Epithelial cell of prostate (primary cell): ENCODE measurements at places on chromosomes 2 and 18.

DNA sequence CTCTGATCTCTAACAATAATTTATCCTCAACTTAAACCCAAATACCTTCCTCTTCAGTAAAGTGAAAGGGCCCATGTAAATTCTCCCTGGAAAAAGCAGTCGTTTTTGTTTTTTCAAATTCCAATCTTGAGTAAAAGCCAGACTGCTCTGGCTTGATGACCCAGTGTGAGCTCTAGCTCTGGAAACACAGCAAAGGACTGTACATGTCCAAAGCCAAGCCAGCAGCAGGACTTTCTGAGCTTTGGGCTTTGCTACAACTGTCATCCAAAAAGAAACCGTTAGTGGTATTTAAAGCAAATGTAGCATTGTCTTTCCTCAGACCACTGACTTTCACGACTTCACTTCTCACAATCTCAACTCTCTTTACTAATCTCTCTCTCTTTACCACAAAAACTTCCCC, 25.4 kb downstream of the SH3YL1 start:
- DNase-seq: no peak

DNA sequence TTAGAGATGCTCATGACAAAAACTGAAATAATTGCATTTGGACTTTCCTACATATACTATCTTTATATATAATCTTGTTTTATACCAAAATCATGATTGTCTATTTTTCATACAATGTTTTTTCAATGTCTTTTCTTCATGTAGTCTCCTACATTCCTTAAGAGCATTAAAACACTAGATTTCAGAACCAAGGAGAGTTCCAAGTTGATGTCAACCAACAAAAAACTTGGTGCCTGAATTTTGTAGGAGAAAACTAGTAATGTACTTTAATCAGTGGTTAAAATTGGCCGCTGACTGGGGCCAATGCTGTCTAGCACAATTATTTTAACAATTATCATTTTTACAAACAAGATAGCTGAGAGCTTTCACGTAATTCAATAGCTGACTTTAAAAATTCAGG, 678.8 kb downstream of the DCC start:
- DNase-seq: no peak

GRCh38 chr18:24248359-24248758, 109.5 kb downstream of the CABYR start:
- no peak for DNase-seq

- no peak for DNase-seq
Observed at GRCh38 chr2:238173692-238174091, 14.9 kb downstream of the ERFE start.

- no peak for DNase-seq
Observed at GRCh38 chr2:50955081-50955480, 76.9 kb downstream of the NRXN1 start.

DNA sequence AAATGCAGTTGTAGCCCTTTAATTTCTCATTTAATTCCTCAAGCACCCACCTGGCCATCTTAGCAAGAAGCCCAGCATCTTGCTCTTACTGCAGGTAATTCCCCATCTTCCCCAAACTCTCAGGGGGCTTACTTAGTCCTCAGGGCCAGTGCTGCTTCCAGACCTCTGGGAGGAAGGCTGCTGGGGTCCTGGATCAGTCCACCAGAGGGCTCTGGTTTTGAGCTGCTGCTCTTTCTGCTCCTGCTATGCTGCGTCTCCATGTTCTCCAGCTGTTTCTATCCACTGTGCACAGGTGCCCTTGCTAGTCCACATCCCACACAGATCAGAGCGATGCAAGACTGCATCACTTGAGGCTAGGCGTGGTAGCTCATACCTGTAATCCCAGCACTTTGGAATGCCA, 34.5 kb upstream of the TMEM87B start:
- DNase-seq: no peak

DNA sequence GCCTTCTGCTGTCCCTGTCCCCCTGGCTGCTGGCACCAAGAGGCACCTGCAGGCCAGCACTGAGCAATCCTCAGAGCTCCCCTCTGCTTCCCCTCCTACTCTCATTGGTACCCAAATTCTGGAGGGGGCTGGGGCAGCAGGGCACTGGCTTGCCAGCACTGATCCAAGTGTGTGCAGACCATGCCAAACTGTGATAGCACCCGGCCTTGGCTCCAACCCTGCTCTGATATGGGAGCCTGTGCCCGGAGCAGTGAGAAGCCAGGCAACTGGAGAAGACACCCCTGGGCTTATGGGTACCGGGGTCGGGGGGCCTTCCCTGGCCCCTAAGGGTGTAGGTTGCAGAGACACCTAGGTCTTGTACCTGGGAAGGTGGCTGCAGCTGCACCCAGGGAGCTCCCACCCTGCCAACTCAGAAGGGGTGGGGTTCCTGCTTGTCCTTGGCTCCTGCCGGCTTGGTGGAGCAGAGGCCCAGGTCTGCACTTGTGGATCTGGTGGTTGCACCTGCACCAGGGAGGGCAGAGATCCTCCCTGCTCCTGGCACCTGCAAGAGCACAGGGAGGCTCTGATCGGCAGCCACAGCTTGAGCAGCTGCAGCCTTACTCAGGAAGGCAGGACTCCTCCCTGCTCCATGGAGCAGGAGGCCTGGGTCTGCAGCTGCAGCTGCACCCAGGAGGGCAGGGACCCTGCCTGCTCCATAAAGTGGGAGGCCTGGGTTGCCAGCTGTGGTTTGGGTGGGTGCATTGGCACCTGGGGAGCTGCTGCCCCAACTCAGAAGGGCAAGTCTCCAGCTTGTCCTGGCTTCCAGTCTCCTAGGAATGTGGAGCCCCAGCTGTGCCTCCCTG, 96.3 kb downstream of the BCL2L11 start:
- DNase-seq: no peak

GRCh38 chr2:177169810-177170514, 42.6 kb upstream of the HNRNPA3 start:
- peak; percentile 97 for DNase-seq

DNA sequence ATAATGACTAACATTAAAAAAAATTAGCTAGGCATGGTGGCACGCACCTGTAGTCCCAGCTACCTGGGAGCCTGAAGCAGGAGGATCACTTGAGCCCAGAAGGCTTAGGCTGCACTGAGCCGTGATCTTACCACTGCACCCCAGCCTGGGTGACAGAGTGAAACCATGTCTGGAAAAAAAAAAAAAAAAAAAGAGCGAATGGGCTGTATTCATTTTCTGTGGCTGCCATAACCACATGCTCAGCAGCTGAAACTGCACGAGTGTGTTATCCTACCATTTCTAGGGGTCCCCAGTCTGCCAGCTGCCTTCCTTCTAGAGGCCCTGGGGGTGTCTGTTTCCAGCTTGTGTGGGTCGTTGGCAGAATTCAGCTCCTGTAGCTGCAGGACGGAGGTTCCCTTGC, 247.8 kb downstream of the EIPR1 start:
- no peak for DNase-seq

DNA sequence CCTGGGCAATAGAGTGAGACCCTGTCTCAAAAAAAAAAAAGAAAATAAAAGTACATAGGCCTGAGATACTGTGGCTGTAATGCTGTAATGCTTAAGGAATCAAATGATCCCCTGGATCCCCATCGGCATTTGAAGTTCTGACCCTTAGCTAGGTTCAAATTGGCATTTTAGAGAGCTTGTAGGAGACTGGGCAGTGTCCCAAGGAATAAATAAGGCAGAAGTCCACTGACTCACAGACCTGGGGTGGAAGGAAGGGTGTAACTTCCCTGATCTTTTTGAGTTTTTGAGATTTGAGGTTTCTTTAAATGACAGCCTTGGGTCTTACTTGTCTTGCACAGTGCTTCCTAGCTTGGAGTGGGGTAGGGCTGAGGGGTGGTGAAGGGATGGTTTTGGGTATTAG, 553.7 kb downstream of the SLC4A3 start:
- no peak for DNase-seq

GRCh38 chr2:10126632-10127026, 4.1 kb downstream of the RRM2 start:
- DNase-seq: no peak

DNA sequence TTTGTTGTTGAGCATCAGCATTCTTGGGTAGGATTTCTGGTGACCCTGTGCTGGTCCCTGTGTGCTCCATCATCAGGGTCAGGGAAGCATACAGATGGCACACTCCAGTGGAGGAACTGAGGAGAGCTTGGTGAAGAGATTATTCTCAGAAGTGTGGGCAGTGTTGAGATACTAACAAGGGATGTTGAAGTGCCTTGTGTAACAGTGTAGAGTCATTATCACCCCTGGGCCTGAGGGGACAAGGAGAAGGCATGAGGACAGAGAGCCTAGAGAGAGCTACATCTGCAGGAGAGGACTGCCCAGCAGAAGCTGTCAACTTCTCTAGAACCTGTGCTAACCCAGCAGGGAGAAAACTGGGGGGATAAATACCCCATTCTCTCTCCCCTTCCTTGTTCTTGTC, 189.0 kb downstream of the PLCL1 start:
- DNase-seq: no peak

DNA sequence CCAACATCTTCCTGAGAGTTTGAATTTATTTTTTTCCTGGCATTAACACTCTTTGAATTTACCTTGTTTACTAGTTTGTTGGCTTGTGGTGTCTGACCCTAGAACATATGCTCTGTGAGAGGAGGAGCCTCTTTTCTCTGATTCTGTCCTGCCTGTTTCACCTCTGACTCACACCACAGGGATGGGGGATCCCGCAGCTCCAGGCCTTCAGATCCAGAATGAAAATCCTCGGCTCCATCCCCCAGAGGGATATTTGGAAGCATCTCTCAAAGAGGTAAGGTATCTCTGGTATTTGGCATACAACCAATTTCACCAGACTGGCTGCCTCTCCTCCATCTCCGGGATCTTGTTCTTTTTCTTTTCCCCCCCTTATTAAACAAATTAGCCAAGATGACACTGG, 104.7 kb downstream of the GPR39 start:
- DNase-seq: no peak

GRCh38 chr2:71045865-71046548, 22.4 kb upstream of the NAGK start:
- no peak for DNase-seq

- no peak for DNase-seq
Observed at GRCh38 chr2:18518116-18519111, 42.0 kb downstream of the RDH14 start.

DNA sequence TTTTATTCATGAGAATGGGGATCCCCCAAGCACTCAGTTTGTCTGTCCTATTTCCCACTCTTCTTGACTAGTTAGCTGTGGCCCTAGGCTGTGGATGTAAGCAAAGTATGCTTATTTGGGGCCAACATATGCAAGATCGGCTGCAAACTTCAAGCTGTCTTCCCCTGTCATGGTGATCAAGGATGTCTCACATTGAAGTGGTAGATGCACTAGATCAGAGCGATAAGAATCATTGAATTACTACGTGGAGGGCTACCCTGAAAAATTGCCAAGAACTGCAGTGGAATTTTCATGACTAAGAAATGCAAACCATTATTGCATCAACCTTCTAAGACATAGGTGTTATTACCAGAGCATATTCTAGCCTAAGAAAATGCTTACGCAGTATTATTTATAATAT, 527.4 kb downstream of the RNF144A start:
- DNase-seq: no peak

DNA sequence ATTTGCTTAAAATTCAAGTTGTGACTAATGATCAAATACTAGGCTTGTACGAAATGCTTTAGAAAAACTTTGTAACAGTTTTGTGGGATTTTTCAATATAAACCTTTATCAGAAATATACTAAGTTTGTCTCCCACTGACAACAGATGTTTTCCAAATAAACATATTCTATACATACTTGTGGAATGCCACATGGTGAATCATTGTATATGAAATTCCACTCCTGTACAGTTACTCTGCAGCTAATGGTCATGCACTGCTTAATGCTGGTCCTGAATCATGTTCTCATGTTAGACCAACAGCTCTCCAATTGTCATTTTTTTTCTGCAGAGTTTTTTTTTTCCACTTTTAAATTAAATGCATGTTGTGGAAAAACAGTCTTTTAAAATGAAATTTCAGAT, 90.1 kb downstream of the DPP4 start:
- DNase-seq: no peak
